Activated CD4-positive, alpha-beta T cell treated with anti-CD3 and anti-CD28 coated beads for 48 hours (primary cell): ENCODE measurements at places on chromosomes 16 and 17.

DNA sequence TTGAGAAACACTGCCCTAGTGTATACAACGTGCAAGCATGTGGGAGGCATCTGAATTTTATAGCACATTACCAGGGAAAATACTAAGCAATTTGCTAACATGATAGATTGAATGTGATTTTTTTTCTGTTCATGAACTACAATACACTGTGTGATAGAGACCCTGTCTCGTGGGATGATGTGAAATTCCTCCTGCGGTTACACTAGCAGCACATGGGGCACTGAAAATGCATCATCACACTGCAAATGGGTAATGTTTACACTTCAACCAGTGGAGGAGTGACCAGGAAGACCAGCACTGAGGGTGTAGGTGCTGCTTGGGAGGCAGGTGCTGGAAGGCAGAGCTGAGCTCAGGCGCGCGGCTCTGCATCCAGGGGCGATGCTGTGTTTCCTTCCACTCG lies 28.8 kb downstream of the ORC6 start:
- DNase-seq: no peak

DNA sequence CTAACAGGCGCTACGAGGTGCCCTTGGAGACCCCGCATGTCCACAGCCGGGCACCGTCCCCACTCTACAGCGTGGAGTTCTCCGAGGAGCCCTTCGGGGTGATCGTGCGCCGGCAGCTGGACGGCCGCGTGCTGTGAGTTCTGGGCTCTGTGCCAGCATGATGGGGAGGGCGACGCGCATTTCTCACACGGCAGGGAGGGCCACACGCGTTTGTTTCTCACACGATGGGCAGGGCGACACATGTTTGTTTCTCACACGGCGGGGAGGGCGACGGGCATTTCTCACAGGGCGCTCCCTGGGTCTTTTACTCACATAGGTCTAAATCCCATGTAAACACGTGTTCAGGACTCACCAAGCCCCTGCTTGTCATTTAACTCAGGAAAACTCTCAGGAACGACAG lies 4.4 kb downstream of the GAA start:
- no peak for DNase-seq

DNA sequence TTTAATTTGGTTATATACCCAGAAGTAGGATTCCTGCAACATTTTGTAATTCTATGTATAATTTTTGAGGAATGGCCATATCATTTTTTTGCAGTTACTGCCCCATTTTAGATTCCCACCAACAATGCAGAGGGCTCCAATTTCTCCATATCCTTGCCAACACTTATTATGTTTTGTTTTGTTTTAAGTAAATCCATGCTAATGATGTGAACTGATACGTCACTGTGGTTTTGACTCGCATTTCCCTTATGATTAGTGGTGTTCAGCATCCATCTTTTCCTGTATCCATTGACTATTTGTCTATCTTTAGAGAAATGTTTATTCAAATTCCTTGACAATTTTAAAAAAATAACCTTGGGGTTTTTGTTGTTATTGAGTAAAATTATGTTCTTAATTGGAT lies 826.4 kb downstream of the CDH11 start:
- DNase-seq: no peak

DNA sequence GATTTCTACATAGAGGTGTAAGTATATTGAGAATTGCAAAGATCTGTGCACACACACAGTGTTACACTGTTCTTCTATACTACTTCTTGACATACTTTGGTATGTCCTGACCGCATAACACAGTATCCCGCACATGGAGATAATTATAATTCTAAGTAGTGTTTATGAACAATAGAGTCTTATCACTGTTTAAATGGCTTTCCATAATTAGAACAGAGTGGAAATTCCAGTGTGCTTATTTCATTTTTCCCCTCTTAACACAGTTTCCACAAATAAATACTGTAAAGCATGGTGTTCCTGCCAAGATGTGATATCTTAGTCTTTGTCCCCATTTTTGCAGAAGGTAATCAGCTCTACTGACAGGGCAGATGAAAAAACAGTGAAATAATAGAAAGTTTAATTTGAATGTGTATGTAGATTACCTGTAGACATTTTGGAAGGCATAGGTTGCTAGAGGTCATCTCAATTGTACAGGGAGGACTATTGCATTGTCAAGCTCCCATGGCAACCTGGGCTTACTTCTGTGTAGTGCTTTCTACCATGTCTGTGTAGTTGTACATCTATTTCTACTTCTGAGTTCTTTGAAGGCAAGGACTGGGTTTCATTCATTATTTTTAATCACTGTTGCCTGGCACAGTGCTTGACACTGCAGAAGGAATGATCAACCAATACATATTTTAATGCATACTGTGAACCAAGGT lies 10.1 kb upstream of the KRT28 start:
- no peak for DNase-seq

- peak; percentile 19 for DNase-seq
Observed at GRCh38 chr17:60169921-60170817, 20.4 kb downstream of the CA4 start.
